ENCODE measurements at places on chromosomes 5 and 9. TPM values are rescaled to one million over a fixed set of nuclear protein-coding genes. Genes with fewer than 3 reads are reported as not detected.

CXCL14 gene
- 0.37 TPM for total RNA-seq

IL7R gene
- 6.4 TPM for total RNA-seq

SPINK7 gene
- total RNA-seq = not detected

COL27A1 gene
- 7.1 TPM for total RNA-seq

FABP6 gene
- total RNA-seq = not detected

MLANA gene
- not detected for total RNA-seq

NME5 gene
- 1.6 TPM for total RNA-seq

GPRIN1 gene
- 1.1 TPM for total RNA-seq

RETREG1 gene
- total RNA-seq = 0.92 TPM

PHF24 gene
- total RNA-seq = under 0.01 TPM

ACOT12 gene
- total RNA-seq = 0.74 TPM

CCNO gene
- not detected for total RNA-seq

POU5F2 gene
- total RNA-seq = 0.55 TPM

PRR7 gene
- total RNA-seq = 2.7 TPM

IL5 gene
- total RNA-seq = not detected

RANBP17 gene
- total RNA-seq = 2.1 TPM

CSF1R gene
- total RNA-seq = 0.46 TPM

ALDH1A1 gene
- total RNA-seq = 290 TPM

Data from smooth muscle cell of bladder (primary cell).